Ascending aorta (tissue), 2 donors: ENCODE measurements at places on chromosomes 12 and 14.

DNA sequence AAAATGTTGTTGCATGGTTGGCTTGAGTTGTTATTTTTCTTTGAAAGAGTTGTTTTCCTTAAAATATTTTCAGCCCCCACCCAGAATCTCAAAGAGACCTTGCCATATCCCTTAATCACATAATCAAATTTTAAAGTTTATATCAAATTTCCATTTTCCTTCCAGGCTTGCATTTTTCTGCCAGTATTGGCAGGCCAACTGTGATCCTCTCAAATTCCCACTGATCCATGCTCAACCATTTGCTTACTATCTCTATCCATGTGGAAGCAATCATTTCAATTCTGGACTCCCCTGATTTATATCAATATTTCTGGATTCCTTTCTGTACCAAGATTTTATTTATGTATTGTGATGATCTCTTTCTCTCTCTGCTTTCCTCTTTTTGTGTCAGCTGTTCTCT, 64.2 kb upstream of the PYGL start:
- H3K36me3 ChIP-seq, result no peaks in the 10 kb centered on the region
- H3K4me1 ChIP-seq, result no peaks in the 10 kb centered on the region
- no peaks in the 10 kb centered on the region for H3K27me3 ChIP-seq

GRCh38 chr12:13606290-13606689, 375.1 kb downstream of the GRIN2B start:
- no peaks in the 10 kb centered on the region for H3K4me1 ChIP-seq
- no peak for DNase-seq
- no peaks in the 10 kb centered on the region for H3K36me3 ChIP-seq
- H3K4me3 ChIP-seq, result no peak overlapping the region

- no peaks in the 10 kb centered on the region for H3K36me3 ChIP-seq
- no peaks in the 10 kb centered on the region for H3K27me3 ChIP-seq
Observed at GRCh38 chr14:105622329-105622955, 96.1 kb downstream of the TMEM121 start.

DNA sequence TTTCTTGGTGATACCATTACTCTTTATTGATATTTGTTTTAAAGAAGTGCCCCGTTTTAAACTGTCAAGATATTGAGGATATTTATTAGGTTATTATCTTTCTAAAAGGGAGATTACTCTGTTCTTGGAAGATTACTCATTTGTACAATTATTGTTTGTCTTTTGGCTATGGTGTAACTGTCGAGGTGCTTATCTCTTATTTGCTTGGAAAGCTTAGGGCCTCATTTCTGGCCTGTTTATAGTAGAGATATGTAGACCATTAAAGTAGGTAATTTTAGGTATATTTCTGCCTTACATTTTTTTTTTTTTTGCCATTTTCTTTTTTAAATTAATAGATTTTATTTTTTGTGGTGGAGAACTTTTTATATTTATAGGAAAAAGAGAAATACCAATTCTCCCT, 74.2 kb downstream of the KTN1 start:
- peaks cover 57% of the 10 kb centered on the region for H3K36me3 ChIP-seq
- no peak overlapping the region for H3K4me3 ChIP-seq
- H3K4me1 ChIP-seq, result no peaks in the 10 kb centered on the region
- no peaks in the 10 kb centered on the region for H3K27me3 ChIP-seq
- DNase-seq, result no peak
- no peak overlapping the region for H3K27ac ChIP-seq

- no peak overlapping the region for H3K4me3 ChIP-seq
- no peaks in the 10 kb centered on the region for H3K27me3 ChIP-seq
- H3K4me1 ChIP-seq, result no peaks in the 10 kb centered on the region
- no peak for DNase-seq
Observed at GRCh38 chr12:129903092-129903945, 506 bp downstream of the TMEM132D start.

GRCh38 chr12:105433804-105434203, 103.3 kb downstream of the C12orf75 start:
- H3K27me3 ChIP-seq, result no peaks in the 10 kb centered on the region
- DNase-seq, result no peak
- H3K4me1 ChIP-seq, result no peaks in the 10 kb centered on the region
- no peak overlapping the region for H3K27ac ChIP-seq

- no peak overlapping the region for H3K27ac ChIP-seq
- DNase-seq, result no peak
- no peaks in the 10 kb centered on the region for H3K4me1 ChIP-seq
- H3K36me3 ChIP-seq, result no peaks in the 10 kb centered on the region
- no peak overlapping the region for H3K4me3 ChIP-seq
Observed at GRCh38 chr12:126147321-126147720, 1082.1 kb downstream of the AACS start.

DNA sequence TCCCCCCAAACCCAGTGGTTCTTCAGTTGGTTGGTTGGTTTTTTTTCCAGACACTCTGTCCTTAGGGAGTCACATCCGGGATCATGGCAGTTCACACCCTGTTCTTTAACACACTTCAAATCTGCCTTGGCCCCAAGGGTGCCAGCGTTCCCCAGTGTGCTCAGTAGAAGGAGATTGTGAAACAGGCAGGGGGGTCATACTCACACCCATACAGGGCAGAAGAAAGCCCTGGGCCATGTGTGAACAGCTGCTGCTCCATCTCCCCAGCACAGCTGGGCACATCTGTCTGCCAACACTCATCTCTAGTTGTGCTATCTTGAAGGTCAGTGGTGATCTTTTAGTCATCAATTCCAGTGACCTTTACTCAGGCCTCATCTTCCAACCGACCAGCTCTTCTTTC, 64.4 kb upstream of the FUT8 start:
- no peaks in the 10 kb centered on the region for H3K36me3 ChIP-seq
- no peaks in the 10 kb centered on the region for H3K4me1 ChIP-seq
- no peak overlapping the region for H3K27ac ChIP-seq
- H3K27me3 ChIP-seq, result no peaks in the 10 kb centered on the region
- DNase-seq, result no peak

DNA sequence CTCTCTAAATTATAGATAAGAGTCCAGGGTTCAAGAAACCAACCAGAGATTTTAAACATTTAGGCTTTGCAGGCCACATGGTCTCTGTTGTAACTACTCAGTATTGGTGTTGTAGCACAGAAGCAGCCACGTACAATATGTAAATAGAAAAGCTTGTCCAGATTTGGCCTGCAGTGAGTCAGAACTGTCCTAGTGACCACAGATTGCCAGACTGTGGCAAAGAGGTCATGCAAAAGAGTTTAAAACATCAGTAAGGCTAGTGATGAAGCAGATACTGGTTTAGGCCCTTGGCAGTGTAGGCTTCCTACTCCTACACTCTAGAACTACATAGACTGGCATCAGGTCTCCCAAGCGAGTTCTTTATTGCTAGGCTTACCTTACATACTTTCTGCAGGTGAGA, 117.6 kb upstream of the GARIN6 start:
- no peaks in the 10 kb centered on the region for H3K36me3 ChIP-seq

- DNase-seq, result no peak
- no peaks in the 10 kb centered on the region for H3K4me1 ChIP-seq
- no peak overlapping the region for H3K27ac ChIP-seq
- no peak overlapping the region for H3K4me3 ChIP-seq
- no peaks in the 10 kb centered on the region for H3K27me3 ChIP-seq
Observed at GRCh38 chr14:39229601-39230110, 4.1 kb upstream of the MIA2 start.

DNA sequence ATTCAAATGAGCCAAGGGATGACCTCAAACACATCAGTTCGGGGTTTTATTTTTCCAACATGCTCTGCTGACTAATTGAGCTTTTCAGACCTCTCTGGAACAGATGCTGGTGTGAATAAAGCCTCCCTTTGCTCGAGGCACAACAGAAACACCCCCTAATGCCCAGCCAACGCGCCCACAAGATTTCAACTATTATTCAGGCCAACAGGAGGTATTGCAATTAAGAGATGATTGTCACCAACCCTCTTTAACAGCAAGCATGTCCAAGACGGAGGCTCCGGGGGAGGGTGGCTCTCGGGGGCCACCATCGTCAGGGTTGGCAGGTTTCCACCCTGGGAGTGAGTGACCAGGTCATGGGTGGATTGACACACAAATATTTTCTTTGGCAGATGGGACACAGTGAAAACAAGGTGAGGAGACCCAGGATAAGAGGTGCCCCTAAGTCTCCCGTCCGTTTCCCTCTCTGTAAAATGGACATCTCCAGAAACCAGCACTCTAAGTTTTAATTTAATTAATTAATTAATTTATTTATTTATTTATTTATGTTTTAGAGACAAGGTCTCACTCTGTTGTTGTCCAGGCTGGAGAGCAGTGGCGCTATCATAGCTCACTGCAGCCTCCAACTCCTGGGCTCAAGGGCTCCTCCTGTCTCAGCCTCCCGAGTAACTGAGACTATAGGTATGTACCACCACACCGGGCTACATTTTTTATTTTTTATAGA, 56.1 kb downstream of the MAP1LC3B2 start:
- no peak for DNase-seq
- no peaks in the 10 kb centered on the region for H3K27me3 ChIP-seq
- no peak overlapping the region for H3K4me3 ChIP-seq
- H3K27ac ChIP-seq, result no peak overlapping the region
- no peaks in the 10 kb centered on the region for H3K36me3 ChIP-seq

DNA sequence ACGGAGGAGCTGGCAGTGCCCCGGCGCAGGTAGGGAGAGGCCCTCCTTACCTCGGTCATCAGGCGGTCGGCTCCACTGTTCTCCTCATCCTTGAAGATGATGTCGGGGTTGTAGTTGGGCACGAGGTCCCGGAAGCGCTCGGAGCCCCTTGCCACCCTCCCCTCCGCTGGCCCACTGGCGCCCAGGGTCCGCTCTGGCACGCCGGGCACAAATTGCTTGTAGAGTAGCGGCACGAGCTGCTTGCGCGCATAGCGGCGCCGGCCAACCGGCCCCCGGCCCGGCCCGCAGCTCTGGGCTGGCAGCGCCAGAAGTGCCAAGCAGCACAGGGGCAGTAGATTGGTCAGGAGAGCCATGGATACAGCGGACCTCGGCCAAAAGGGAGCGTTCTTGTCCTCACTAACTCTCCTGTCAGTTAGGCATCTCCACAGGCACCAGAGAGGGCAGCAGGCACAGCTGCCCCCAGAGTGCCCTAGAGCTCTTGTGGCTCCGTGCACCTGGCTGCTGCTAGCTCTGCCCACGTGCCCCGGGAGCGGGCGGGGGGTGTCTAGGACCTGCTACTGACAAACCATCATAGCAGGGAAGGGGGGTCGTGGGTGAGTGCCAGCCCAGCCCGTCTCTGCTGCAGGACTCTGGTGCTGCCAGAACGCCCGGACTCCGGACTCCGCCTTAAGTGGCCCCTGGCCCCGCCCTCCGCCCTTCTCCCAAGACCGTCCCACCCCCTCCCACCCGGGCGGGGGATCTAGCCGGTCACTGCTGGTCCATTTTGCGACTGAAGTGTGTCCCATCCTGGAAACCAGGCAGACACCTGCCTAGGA, at the start of gene DHH:
Gene DHH (minus strand): TSS at position 642 of the 815 bp plus-strand sequence. CDS start 289 bp downstream, at position 353.
- peaks cover 10% of the 10 kb centered on the region for H3K27me3 ChIP-seq
- peaks cover 32% of the 10 kb centered on the region for H3K4me1 ChIP-seq
- H3K4me3 ChIP-seq, result peak within 1 kb of the TSS; percentile 51
- H3K36me3 ChIP-seq, result peaks cover 31% of the 10 kb centered on the region
- DNase-seq, result no peak
- H3K27ac ChIP-seq, result no peak within 1 kb of the TSS

DNA sequence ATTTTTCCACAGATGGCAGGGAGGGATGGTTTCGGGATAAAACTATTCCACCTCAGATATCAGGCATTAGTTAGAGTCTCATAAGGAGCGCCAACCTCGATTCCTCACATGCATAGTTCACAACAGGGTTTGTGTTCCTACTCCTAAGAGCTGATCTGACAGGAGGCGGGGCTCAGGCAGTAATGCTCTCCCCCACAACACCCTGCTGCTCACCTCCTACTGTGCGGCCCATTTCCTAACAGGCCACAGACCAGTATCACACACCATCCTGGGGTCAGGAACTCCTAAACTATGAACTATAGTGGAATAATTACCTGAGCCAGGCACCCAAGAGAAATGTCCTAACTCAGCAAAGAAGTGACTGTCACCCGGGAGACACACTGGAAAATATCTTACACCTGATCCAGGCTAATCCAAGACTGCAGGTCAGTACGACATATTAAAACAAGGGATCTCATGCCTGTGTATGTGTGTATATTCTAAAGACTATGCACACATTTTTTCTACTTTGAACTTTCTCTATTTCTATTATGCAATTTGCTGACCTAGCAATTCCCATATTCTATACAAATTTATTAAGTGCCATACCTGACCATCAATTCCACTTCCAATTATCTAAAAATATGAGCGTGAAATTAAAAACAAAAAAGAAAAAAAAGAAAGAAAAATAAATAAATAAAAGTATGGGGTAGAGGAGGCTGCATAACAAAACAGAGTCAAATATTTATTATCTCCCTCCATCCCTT, 4.7 kb downstream of the NAA25 start:
- H3K4me3 ChIP-seq, result no peak overlapping the region
- no peak overlapping the region for H3K27ac ChIP-seq
- H3K36me3 ChIP-seq, result peaks cover 9% of the 10 kb centered on the region
- H3K4me1 ChIP-seq, result peaks cover 18% of the 10 kb centered on the region
- H3K27me3 ChIP-seq, result no peaks in the 10 kb centered on the region

DNA sequence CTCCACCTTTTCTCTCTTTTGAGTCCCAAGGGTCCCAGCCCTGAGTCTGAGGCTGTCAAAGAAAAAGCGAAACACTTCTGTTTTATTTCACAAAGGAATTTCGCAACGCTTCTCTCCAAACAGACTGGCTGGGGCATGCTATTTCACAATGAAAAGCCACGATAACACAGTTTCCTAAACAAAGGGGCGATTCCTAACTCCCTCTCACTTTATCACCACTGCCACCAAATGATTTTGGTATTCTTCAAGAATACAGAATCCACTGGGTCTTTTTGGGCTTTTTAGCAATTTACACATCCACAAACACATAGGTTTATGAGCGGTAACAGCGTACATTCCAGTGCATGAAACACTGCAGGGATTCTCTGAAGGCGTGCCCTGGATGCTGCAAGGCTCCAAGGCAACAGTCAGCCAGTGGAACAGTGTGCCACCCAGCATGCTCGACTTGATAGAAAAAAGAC, 161.2 kb downstream of the DAD1 start:
- no peaks in the 10 kb centered on the region for H3K27me3 ChIP-seq
- no peak for DNase-seq
- peak overlapping the region; percentile 33 for H3K27ac ChIP-seq
- no peaks in the 10 kb centered on the region for H3K36me3 ChIP-seq
- H3K4me3 ChIP-seq, result peak overlapping the region; percentile 23

- H3K4me3 ChIP-seq, result no peak overlapping the region
- no peaks in the 10 kb centered on the region for H3K36me3 ChIP-seq
- peak overlapping the region; percentile 9 for H3K27ac ChIP-seq
- DNase-seq, result no peak
- H3K4me1 ChIP-seq, result peaks cover 23% of the 10 kb centered on the region
Observed at GRCh38 chr12:14643251-14643650, 53.1 kb downstream of the GUCY2C start.

DNA sequence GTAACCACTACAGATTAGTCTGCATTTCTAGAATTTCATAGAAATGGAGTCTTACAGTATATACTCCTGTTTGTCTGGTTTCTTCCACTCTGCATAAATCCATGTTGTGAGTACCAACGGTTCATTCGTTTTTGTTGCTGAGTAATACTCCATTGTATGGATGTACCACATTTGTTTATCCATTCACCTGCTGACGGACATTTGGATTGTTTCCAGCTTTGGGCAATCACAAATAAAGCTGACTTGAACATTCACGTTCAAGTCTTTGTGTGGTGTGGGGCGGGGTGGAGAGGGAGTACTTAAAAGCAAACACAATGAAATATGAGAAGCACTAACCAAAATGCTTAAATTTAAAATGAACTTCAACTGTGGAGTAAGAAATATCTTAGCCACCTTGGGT, 7.1 kb downstream of the HECTD4 start:
- DNase-seq, result no peak
- no peaks in the 10 kb centered on the region for H3K36me3 ChIP-seq
- peaks cover under 1% of the 10 kb centered on the region for H3K4me1 ChIP-seq

- H3K27ac ChIP-seq, result no peak overlapping the region
- DNase-seq, result no peak
- H3K4me3 ChIP-seq, result no peak overlapping the region
- no peaks in the 10 kb centered on the region for H3K27me3 ChIP-seq
Observed at GRCh38 chr14:100118396-100119011, 40.9 kb downstream of the DEGS2 start.
